Lower lobe of right lung (tissue), 2 donors: ENCODE measurements at places on chromosomes 2 and 18. TPM values are rescaled to one million over a fixed set of nuclear protein-coding genes. Genes with fewer than 3 reads are reported as not detected.

The CRYGD gene
- total RNA-seq: not detected

The CFC1 gene
- total RNA-seq: not detected

The PAX3 gene
- not detected for total RNA-seq

The LRRTM4 gene
- 0.77 TPM for total RNA-seq

The CRYGC gene
- not detected for total RNA-seq

The KHK gene
- 5.1 TPM for total RNA-seq

The PRR30 gene
- total RNA-seq: not detected

The SPP2 gene
- total RNA-seq: not detected

The GULP1 gene
- 27.6 TPM for total RNA-seq

The CFC1B gene
- total RNA-seq: not detected

DNA sequence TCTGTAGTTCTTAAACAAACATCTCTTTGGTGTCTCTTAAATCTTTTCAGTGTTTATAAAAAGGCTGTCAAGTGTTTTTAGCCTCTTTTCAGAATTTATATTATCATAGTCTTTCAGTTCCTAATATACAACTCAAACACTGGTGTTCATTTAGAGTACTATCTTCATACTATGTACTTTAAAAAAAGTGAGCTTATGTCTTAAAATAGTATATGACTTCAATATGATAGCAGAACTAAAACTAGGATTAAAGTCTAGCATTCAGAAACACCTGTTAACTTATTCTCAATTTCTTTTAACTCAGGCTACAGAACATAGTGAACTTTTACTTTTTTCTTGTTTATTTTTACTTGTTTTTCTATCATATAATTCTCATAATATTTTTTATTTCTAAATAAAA lies 14.7 kb upstream of the IKZF2 start:
- no peak overlapping the region for H3K4me3 ChIP-seq
- no peaks in the 10 kb centered on the region for H3K27me3 ChIP-seq
- no peak for DNase-seq

DNA sequence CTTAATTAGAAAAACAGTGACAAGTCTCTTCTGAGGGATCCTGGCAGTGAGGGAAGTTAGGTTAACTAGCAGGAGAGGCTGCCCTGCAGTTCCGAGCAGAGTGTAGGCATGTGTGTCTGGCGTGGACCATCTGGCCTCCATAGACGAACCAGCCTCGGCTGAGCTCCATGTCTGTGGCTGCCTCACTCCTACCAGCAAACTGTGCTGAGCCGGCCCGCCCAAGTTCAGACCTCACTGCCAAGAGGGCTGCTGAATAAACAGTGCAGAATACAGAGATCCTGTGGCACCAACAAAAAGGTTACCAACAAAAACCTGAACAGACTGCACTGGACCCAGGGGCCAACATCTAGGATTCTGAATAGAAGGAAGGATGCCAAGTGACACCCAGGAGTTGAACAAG lies 27.3 kb downstream of the INO80C start:
- peaks cover 4% of the 10 kb centered on the region for H3K36me3 ChIP-seq
- H3K27me3 ChIP-seq: no peaks in the 10 kb centered on the region
- no peak overlapping the region for H3K4me3 ChIP-seq
- H3K4me1 ChIP-seq: peaks cover 13% of the 10 kb centered on the region
- H3K27ac ChIP-seq: no peak overlapping the region

DNA sequence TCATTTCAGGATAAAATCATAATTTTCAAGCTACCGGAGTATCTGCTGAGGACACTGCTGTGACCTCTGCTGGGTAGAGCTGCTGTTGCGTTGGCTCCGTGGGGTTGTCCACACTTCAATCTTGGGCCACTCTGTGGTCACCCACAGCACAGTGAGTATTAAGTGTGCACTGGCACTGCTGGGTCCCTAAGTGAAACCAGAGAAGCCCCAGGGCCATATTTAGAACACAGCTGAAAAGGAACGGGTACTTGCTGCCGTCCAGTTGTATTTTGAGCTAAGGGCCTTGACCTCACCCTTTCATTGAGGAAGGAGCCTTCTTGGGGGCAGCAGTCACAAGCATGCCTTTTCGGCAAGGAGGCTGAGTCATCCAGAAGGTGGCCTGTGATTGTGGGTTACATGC lies 10.1 kb downstream of the SLC9A4 start:
- H3K4me3 ChIP-seq: no peak overlapping the region
- no peaks in the 10 kb centered on the region for H3K4me1 ChIP-seq
- no peak overlapping the region for H3K27ac ChIP-seq
- H3K36me3 ChIP-seq: no peaks in the 10 kb centered on the region
- DNase-seq: no peak
- peaks cover 3% of the 10 kb centered on the region for H3K27me3 ChIP-seq

- no peaks in the 10 kb centered on the region for H3K27me3 ChIP-seq
- peaks cover 9% of the 10 kb centered on the region for H3K4me1 ChIP-seq
- H3K4me3 ChIP-seq: no peak overlapping the region
- peaks cover 12% of the 10 kb centered on the region for H3K36me3 ChIP-seq
- DNase-seq: no peak
Observed at GRCh38 chr2:231113489-231113888, 11.4 kb downstream of the HTR2B start.

DNA sequence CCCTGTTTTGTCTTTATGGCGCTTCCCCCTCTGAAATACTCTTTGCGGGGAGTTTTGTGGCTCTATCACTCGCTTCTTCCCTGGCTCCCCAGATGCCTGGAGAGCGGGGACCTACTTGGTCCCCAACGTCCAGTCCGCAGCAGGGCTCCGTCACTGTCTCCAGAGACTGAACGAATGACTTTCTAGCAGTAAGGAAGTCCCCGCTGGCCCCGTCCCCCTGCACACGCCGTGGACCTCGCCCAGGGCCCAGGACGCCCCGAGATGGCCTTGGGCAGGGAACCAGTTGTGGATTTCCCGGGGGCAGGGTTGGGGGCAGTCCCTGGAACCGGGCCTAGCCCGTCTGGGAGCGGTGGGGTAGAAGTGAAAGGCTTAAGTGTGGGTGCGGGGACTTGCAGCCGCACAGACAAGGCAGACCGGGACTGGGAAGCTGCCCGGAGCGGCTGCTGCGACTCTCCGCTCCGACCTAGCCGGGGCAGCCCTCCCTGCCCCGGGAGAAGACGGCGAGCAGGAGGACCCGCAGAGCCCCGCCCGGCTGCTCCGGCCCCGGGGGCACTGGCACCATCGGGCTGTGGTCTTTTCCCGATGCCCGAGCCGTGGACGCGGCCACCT lies 821 bp upstream of the EPHA4 start:
- H3K4me3 ChIP-seq: peak overlapping the region; percentile 75
- no peaks in the 10 kb centered on the region for H3K36me3 ChIP-seq
- peaks cover 26% of the 10 kb centered on the region for H3K27me3 ChIP-seq

GRCh38 chr18:32707147-32707546 lies 65.7 kb downstream of the KLHL14 start:
- H3K27ac ChIP-seq: no peak overlapping the region
- H3K36me3 ChIP-seq: no peaks in the 10 kb centered on the region
- no peaks in the 10 kb centered on the region for H3K27me3 ChIP-seq
- no peak for DNase-seq

DNA sequence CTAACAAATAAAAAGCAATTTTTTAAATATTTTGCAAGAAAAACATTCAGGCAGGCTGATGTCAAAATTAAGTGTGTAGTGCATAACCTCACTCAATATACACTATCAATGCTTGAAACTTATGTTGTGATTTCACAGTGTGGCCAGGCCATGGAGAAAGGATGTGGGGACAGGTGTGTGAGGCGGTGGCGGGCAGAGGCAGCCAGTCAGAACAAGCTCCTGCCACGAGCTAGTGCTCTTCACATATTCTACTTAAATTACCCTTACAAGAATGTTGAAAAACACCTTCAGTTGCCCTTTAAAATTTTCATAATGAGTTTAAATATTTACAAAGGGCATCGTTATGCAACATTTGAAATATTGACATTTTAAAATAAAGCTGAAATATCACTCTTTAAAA lies 43.2 kb downstream of the CYB5A start:
- no peak overlapping the region for H3K4me3 ChIP-seq
- H3K27me3 ChIP-seq: no peaks in the 10 kb centered on the region
- H3K36me3 ChIP-seq: peaks cover 21% of the 10 kb centered on the region
- DNase-seq: no peak
- H3K27ac ChIP-seq: peak overlapping the region; percentile 54

DNA sequence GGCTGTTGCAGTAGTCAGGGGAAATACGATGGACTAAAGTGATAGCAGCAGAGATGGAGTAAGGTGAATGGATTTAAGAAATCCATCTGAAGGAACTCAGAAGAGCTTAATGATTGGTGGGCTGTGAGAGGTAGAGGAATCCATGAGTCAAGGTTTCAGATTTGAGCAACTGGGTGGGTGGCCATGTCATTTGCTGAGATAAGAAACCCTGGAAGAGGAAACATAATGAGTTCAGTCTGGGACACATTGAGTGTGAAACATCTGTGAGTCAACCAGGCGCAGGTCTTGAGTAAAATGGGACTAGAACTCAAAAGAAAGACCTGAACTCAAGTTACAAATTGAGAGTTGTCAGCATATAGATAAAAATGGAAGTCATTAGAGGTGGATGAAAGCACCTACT lies 19.7 kb upstream of the ASNSD1 start:
- H3K4me3 ChIP-seq: no peak overlapping the region
- H3K27ac ChIP-seq: no peak overlapping the region
- no peaks in the 10 kb centered on the region for H3K4me1 ChIP-seq
- no peak for DNase-seq

DNA sequence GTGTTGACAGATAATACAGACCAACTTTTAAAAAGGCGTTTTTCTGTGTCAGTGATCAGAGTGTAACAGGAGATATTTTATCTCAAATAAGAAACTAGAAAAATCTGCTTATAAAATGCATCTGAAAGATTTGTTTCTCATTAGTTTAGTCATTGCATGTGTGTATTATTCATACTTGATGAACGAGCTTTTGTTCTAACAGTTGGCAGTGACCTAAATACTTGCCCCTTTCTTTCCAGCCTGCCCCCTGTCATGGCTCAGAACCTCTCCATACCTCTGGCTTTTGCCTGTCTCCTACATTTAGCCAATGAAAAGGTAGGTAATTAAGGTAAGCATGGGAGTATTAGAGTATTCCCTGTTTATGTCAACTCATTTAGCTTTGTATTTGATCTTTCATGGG lies 33.6 kb downstream of the NCAPH start:
- DNase-seq: no peak
- no peaks in the 10 kb centered on the region for H3K36me3 ChIP-seq
- no peak overlapping the region for H3K27ac ChIP-seq
- H3K27me3 ChIP-seq: no peaks in the 10 kb centered on the region

DNA sequence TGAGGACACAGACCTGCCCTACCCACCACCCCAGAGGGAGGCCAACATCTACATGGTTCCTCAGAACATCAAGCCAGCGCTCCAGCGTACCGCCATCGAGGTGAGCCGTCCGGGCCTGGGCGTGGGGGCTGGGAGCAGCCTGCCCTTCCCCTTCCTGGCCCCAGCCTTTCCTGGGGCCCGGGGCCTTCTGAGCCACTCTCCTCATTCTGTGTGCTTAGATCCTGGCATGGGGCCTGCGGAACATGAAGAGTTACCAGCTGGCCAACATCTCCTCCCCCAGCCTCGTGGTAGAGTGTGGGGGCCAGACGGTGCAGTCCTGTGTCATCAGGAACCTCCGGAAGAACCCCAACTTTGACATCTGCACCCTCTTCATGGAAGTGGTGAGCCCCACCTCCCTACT lies 157.9 kb downstream of the DYSF start:
- peak; percentile 20 for DNase-seq
- H3K4me1 ChIP-seq: peaks cover 25% of the 10 kb centered on the region
- no peaks in the 10 kb centered on the region for H3K36me3 ChIP-seq
- H3K27ac ChIP-seq: no peak overlapping the region

DNA sequence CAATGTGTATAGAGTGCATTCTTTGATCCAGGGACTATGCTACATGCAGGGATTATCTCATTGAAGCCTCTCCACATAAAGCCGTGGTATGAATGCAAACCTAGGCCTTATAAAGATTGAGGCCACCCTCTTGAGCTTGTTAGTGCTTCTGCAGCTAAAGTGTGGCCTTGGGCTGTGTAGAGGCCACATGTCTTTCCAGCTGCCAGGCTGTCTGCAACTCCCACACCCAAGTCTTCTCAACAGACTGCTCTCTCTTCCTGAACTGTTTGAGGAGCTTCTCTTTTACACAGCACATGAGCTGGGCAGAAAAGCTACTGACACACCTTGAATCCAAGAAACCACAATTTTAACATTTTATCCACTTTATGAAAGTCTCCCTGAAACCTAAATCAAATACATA lies 119.2 kb upstream of the MEX3C start:
- no peak for DNase-seq
- no peaks in the 10 kb centered on the region for H3K36me3 ChIP-seq
- H3K4me3 ChIP-seq: no peak overlapping the region
- H3K27me3 ChIP-seq: no peaks in the 10 kb centered on the region

- H3K4me1 ChIP-seq: no peaks in the 10 kb centered on the region
- no peak overlapping the region for H3K27ac ChIP-seq
- H3K36me3 ChIP-seq: no peaks in the 10 kb centered on the region
- DNase-seq: no peak
- H3K4me3 ChIP-seq: no peak overlapping the region
Observed at GRCh38 chr18:56109757-56110156, 521.8 kb upstream of the TCF4 start.

GRCh38 chr18:62369129-62369644 lies 44.1 kb downstream of the TNFRSF11A start:
- H3K4me1 ChIP-seq: no peaks in the 10 kb centered on the region
- no peaks in the 10 kb centered on the region for H3K36me3 ChIP-seq
- no peaks in the 10 kb centered on the region for H3K27me3 ChIP-seq
- H3K27ac ChIP-seq: no peak overlapping the region
